ENCODE measurements at places on chromosomes 1 and 21.

DNA sequence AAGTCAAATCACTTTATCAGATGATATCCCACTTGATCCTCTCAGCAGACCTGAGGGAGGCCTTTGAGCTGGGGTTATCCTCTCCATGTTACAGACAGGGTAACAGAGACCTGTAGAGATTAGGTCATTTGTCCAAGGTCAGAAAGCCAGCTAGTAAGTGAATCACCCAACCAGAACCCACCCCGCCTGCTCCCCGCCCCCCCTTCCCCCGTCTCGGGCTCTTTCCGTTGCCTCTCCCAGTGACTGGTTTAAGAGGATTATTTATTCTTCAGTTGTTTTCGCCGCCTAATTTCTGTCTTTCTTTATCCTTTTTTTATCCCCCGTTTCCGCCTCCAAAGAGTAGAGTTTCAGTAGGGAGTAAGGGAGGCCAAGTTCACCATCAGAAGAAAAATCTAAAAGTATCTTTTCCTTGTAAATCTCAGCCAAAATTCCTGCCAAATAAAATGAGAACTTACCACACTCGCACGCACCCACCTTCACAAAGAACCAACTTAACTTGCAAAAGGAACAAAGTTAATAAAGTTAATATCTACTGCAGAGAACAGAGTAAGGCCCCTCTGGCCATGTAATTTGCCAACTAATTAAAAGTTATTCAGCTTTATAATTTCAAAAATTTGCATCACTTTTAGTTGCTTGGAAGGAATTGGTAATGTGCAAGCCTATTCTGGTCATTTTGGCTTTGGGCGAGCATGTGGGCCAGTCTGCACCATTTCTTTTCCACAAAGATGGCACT lies 76.8 kb upstream of the TRABD2B start:
- no peak for DNase-seq

DNA sequence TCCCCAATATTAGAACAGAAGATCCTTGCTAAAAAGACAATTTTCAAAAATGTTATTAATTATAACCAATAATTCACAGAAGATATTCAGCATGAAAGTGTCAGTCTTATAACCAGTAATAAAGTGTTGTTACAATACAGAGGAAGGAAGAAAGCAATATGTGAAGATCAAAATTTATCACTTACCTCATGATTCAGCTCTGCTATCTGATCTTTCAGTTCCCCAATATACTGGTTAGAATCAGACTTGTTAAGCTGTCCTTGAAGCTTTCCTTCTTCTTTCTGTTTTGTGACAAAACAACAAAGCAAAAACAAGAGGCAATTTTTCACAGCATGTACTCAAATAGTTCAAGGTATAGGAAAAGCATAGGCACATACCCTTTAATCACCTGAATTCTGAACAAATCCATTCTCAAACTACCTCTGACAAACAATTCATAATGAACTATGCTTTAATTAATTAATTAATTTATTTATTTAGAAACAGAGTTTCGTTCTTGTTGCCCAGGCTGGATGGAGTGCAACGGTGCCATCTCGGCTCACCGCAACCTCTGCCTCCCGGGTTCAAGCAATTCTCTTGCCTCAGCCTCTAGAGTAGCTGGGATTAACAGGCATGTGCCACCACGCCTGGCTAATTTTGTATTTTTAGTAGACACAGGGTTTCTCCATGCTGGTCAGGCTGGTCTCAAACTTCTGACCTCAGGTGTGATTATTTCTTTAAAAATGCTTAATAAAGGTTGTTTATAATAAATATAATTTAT lies 76.9 kb upstream of the GFI1 start:
- no peak for DNase-seq

DNA sequence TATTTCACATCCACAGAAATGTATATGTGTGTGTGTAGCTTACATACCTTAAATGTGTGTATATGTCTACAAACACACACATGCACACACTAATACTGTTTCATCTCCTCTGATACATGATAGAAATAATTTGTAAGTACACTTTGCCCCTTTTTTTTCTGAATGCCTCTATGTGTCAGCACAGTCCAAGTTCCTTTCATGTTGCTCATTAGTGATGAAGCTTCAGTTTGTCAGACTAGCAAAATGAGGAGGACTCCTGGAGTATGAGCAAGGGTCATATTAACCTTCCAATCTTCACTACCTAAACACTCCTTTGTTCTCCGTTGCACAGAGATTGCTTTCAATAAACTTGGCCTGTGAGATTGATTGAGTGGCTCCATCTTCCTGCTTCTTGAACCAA lies 935.4 kb downstream of the MRPL39 start:
- DNase-seq = no peak

GRCh38 chr1:97006044-97006661 lies 284.6 kb downstream of the PTBP2 start:
- DNase-seq = no peak

DNA sequence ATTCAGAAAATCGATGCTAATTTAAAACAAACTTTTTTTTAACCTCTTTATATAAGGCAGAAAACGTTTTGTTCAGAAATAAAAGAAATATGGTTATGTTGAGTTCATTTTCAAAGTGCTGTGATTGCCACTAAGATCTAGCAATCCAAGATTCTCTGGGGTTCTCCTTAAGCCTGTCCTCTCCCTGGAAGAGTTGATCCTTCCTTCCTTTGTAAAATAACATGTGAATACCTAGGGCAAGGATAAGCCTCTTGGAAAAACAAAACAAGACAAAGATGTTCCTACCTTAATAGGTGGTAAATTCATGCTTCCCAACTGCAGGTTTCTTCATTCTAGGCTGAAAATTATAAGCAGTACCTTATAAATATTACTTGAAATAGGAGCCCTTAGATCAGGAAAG lies 18.0 kb upstream of the FOXD3 start:
- DNase-seq = no peak

- no peak for DNase-seq
Observed at GRCh38 chr1:182255494-182255893, 136.1 kb downstream of the GLUL start.

- DNase-seq = no peak
Observed at GRCh38 chr1:116279715-116280114, 93.3 kb upstream of the ATP1A1 start.

GRCh38 chr1:67299296-67299695 lies 8.4 kb upstream of the IL12RB2 start:
- DNase-seq = no peak

GRCh38 chr1:202852163-202852904 lies 36.6 kb downstream of the RABIF start:
- DNase-seq = no peak

- no peak for DNase-seq
Observed at GRCh38 chr1:180534214-180534613, 24.6 kb upstream of the OVAAL start.

DNA sequence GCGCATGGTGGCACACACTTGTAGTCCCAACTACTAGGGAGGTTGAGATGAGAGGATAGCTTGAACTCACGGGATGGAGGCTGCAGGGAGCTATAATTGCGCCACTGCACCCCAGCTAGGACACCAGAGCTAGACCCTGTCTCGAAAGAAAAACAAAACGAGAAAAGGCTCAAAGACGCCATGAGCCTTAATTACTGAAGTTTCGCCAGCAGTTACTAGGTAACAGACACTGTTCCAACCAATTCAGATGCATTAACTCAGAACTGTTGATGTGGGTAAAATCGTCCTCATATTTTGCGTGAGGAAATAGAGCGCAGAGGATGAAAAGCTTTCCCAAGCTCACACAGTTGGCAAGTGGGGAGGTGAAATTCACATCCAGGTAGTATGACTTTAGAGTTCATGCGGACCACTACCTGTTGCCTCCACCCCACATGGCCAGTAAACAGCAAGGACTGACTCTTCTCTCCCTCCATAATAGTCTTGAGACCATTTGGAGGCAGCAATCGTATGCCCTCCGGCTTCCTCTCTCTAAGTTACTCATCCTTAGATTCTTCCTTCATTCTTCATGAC lies 40.1 kb downstream of the INAVA start:
- no peak for DNase-seq

- DNase-seq = no peak
Observed at GRCh38 chr1:201890806-201891450, 2.2 kb downstream of the SHISA4 start.

GRCh38 chr1:35222322-35223083 lies 29.6 kb upstream of the SFPQ start:
- no peak for DNase-seq

GRCh38 chr1:74995821-74996220 lies 138.4 kb upstream of the LHX8 start:
- no peak for DNase-seq

DNA sequence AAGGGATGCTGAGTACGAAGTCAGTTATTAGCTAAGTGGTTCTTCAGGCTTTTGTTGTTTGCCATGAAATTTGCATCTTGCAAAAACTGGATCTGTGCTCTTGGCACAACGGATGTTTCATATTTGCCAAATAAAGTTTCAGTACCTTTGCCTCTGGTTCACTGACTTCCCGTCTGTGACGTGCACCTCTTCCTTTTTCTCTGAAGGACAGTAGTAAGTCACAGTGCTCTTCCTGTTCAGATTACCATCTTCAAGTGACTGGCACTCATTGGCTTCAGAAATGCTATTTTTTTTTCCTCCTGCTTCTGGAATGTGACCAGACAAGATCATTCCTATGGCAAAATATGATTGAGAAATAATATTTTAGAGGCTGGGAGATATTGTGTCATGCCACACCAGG lies 75.9 kb upstream of the GREM2 start:
- no peak for DNase-seq

DNA sequence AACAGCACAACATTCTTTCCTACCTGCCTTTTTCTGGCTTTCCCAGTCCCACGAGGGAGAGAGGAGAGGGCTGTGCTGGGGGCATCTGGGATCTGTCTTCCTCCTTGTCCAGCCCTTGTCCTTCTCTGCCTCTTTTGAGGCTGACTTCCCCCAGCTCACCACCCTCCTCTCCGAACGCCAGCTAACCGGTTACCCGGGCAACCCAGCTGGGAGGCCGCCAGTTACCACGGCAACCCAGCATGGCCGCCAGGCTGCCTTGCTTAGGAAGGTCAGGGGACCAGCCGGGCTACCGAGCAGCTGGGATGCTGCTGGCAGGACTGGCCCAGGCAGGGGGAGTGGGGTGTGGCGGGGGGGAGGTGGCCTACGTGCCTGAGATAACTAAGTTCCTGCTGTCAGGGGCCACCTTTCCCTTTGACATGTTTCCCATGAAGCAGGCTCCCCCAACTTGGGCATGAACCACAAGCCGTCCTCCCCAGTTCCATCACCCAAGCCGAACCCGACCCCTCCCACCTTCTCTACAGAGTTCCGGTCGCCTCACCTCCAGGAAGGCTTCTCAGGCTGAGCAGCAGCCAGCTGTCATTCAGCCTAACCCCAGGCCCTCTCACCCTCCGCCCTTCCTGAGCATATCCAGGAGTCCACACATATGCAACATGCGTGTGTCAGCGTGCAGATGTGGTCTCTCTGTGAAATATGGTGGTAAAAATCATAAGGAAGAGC lies 8.7 kb downstream of the PLEKHA6 start:
- DNase-seq = no peak

DNA sequence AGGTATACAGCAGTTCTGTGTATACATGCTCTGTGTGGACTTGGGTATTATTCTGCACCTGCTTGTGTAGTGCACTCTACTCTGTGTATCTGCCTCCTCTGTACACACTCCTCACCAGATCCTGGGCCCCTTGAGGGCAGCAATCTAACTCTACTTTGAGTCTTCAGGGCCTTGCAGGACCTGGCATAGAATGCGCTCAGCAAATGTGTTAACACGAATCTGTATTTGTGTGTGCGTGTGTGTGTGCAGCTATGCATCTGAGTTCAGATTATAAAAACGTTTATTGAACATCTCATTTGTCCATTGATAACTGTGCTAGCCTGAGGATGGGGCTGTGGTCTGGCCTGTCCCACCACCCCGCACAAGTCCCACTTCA lies 3.9 kb upstream of the MEF2D start:
- peak; percentile 50 for DNase-seq

- DNase-seq = no peak
Observed at GRCh38 chr1:29708381-29708780, 472.1 kb downstream of the PTPRU start.

DNA sequence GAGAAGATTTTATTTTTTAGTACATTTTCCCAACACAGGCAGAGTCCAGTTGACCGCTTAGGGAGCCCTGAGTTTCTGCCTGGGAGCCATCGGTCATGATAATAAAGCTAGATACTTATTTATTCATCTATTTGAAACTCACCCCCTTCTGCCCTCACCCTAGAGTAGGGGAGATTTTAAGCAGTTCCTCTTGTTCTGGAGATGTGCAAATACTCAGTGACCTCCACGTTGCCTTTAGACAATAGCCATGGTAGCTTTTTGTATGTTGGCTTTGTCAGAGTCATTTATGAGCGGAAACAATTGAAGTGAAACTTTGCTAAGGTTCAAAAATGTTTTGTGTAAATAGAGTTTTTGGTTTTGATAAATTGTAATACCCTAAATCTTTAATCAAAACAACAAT lies 45.7 kb upstream of the PLPPR4 start:
- DNase-seq = no peak

DNA sequence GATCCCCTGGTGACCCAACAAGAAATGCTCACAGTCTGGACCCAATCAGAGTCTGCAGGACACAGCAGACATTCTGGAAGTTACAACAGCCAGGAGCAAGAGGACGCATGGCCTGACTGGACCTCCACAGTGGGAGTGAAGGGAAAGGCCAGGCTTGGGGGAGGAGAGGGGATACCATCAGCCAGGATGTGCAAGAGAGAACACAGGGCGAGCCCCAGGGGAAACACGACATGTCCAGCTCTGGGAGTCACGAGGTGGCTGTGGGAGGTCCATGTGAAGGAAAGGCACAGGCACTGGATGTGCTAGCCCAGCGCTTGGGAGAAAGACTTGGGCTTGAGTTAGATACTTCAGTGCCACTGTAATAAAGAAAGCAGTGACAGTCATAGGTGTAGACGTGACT lies 87.3 kb downstream of the HSF2BP start:
- DNase-seq = no peak

- DNase-seq = peak; percentile 94
Observed at GRCh38 chr1:224623743-224624333, 7.7 kb downstream of the CNIH3 start.

DNA sequence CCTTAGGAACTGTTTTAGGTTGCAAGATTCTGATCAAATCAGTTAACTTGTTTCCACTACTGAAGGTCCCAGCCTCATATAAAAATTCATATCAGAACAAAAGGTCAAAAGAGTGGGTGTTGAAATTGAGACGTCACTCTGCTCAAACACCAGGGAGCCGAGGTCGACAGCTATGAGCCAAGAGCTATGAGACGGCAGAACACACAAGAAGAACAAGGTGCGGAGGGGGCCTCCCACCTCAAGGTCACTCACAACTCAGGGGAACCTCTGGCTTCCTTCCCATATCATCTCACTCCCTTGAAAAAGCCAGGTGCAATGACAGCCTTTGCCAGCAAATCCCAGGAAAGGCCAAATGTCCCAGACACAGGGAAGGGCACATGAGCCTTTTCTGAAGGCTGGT lies 749 bp downstream of the SEC16B start:
- no peak for DNase-seq
